Stimulated activated CD8-positive, alpha-beta memory T cell treated with anti-CD3 and anti-CD28 coated beads, Interleukin-4, amount 100 ng/mL, for 1 hour (primary cell): ENCODE measurements at places on chromosomes 16 and 17.

GRCh38 chr17:81411305-81411704 lies 16.0 kb downstream of the BAHCC1 start:
- no peak for DNase-seq

DNA sequence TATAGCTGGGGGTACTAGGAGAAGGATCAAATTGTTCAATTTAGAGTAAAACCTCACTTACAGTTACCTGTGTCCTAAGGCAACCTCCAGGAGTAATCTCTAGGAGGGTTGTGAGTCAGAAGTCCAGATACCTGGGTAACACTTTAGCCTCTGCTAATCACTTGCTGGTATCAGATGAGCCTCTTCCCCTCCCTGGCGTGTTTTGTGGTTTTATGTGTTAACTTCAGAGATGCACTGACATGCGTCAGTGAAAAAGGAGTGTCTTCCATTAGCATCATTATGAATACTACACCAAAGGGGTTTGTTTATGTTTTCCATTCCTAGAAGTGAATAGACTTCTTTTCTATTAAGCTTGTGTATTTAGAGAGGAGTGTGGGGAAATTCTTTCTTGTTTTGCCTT lies 208.2 kb downstream of the FTO start:
- DNase-seq: peak; percentile 9

GRCh38 chr16:67013823-67014633 lies 14.9 kb upstream of the CBFB start:
- DNase-seq: no peak

DNA sequence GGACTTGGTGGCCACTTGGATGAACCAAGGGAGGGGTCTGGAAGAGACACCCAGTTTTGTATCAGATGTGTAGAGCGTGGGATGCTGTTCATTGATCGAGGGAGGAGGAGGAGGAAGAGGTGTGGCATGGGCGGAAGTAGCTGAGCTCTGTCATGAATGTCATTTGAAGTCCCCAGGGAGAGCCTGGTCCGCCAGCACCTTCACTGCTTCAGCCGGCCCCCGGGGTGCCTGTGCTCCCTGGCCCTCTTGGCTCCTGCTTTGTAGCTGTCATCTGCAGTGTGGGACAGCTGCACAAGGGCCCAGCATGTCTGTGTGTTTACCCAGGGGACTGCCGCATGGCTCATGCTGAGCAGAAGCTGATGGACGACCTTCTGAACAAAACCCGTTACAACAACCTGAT lies 75.4 kb upstream of the RBL2 start:
- no peak for DNase-seq

- DNase-seq: peak; percentile 38
Observed at GRCh38 chr17:8152112-8152775, at the start of gene PER1. Gene PER1, minus strand, starts transcription at chr17:8152404. Its CDS starts 1,698 bp downstream, at chr17:8150706.
